ENCODE measurements at places on chromosomes 11 and 22. TPM values are rescaled to one million over a fixed set of nuclear protein-coding genes. Genes with fewer than 3 reads are reported as not detected.
A peak's percentile ranks its signal among the peaks of the same experiment; 100 is the strongest.

The ARHGAP20 gene
- total RNA-seq: 2.5 TPM

GRCh38 chr11:105858841-105859240 is 163.2 kb downstream of the MSANTD4 start:
- no peaks in the 10 kb centered on the region for H3K27me3 ChIP-seq
- no peak overlapping the region for H3K27ac ChIP-seq
- H3K4me1 ChIP-seq: no peaks in the 10 kb centered on the region
- H3K36me3 ChIP-seq: no peaks in the 10 kb centered on the region
- no peak for DNase-seq

GRCh38 chr11:26522912-26523610 is 49.0 kb downstream of the MUC15 start:
- no peak overlapping the region for H3K27ac ChIP-seq
- no peak overlapping the region for H3K4me3 ChIP-seq
- no peaks in the 10 kb centered on the region for H3K4me1 ChIP-seq
- H3K27me3 ChIP-seq: no peaks in the 10 kb centered on the region

The FOLR2 gene
- not detected for total RNA-seq

The KCNK4 gene
- not detected for total RNA-seq

The PCF11 gene
- 81.1 TPM for total RNA-seq

DNA sequence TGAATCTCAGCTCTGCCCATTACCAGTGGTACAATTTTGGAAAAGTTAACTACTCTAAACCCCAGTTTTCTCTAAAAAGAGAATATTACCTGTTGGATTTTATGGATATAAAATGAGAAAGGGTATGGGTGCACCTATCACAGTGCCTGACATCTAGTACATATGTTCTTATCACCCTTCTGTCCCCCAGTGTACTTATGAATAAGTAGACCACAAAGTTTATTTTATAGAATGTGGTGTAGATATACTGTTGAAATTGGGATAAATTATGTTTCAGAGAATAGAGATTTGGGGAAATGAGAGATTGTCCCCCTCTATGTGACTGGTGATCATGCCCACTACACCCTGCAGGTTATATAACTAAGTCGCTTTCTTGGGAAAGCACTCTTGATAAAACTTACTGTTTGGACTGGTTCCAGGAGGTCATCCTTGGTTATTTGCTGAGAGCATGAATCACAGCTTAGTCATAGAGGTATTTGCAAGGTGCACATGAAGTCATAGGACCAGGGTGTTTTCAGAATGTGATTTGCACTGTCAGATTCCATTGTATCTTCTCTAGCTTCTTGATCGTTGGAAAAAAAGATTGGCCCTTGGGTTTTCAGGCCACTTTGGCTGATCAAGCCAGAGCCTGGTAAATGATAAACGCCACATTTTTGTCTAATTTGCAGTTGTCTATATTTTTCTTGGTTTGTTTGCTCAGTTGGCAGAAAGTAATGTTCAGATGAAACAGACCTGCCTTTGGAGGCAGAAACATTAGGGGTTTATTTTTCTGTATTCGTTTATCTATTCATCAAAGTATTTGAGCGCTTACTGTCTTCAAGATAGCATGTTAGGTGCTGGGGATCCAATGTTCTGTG is 21.3 kb downstream of the STX3 start:
- H3K27ac ChIP-seq: peak overlapping the region; percentile 49
- no peak for DNase-seq
- H3K4me1 ChIP-seq: peaks cover 13% of the 10 kb centered on the region
- no peaks in the 10 kb centered on the region for H3K36me3 ChIP-seq
- no peak overlapping the region for H3K4me3 ChIP-seq

- H3K4me3 ChIP-seq: peak overlapping the region; percentile 20
- H3K4me1 ChIP-seq: peaks cover 40% of the 10 kb centered on the region
- peaks cover 100% of the 10 kb centered on the region for H3K27me3 ChIP-seq
- H3K36me3 ChIP-seq: no peaks in the 10 kb centered on the region
- peak; percentile 38 for DNase-seq
These were observed 3.4 kb downstream of the TENM4 start for GRCh38 chr11:79437278-79437980.

DNA sequence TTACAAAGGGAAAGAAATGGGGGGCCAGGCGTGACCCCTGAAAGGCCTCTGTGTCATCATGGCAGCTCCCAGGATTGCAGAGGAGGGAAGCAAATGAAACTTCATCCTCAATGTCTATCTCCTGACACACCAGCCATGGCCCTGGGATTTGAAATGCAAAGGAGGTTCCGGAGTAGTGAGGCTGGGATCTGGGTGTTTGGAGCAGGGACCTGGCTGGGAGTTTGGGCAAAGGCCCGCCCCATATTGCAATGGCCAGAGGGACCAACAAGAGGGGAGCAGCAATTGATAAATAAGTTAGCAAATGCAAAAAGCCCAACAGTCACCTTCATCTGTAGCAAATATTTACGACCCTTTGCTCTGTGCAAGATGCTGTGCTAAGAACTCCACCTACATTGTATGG is 77.7 kb upstream of the CCND1 start:
- no peaks in the 10 kb centered on the region for H3K27me3 ChIP-seq
- H3K36me3 ChIP-seq: no peaks in the 10 kb centered on the region
- no peak overlapping the region for H3K4me3 ChIP-seq
- no peak for DNase-seq
- H3K27ac ChIP-seq: no peak overlapping the region

GRCh38 chr22:21690401-21690801 is 24.6 kb downstream of the PPIL2 start:
- no peak overlapping the region for H3K27ac ChIP-seq
- H3K4me3 ChIP-seq: no peak overlapping the region
- H3K36me3 ChIP-seq: no peaks in the 10 kb centered on the region
- no peaks in the 10 kb centered on the region for H3K4me1 ChIP-seq

The OR52H1 gene
- not detected for total RNA-seq

GRCh38 chr22:29331213-29331612 is 15.7 kb upstream of the RASL10A start:
- H3K36me3 ChIP-seq: peaks cover 12% of the 10 kb centered on the region
- H3K27ac ChIP-seq: no peak overlapping the region
- no peaks in the 10 kb centered on the region for H3K27me3 ChIP-seq

DNA sequence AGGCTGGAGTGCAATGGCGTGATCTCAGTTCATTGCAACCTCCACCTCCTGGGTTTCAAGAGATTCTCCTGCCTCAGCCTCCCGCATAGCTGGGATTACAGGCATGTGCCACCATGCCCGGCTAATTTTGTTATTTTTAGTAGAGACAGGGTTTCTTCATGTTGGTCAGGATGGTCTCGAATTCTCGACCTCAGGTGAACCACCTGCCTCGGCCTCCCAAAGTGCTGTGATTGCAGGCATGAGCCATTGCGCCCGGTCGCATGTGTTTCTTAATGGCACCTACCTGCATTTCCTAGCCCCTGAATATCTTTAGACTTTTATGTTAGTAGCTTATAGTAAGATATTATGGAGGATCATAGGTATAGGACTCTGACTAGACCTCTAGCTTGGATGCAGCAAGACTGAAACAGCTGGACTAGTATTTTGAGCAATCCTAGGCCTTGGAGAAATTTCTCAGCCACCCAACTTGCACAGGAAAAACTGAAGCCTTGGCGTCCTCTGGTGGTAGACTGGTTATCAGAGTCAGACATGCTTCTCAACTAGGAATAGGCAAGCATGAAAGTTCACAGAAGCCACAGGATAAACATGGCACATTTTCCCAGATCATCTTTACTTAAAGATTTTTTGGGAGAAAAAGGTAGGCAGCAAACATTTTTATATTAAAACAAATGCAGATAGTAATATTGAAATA is 22.7 kb upstream of the C1QTNF4 start:
- H3K27me3 ChIP-seq: no peaks in the 10 kb centered on the region
- H3K4me3 ChIP-seq: no peak overlapping the region
- DNase-seq: peak; percentile 25
- H3K36me3 ChIP-seq: peaks cover 29% of the 10 kb centered on the region
- H3K4me1 ChIP-seq: no peaks in the 10 kb centered on the region

DNA sequence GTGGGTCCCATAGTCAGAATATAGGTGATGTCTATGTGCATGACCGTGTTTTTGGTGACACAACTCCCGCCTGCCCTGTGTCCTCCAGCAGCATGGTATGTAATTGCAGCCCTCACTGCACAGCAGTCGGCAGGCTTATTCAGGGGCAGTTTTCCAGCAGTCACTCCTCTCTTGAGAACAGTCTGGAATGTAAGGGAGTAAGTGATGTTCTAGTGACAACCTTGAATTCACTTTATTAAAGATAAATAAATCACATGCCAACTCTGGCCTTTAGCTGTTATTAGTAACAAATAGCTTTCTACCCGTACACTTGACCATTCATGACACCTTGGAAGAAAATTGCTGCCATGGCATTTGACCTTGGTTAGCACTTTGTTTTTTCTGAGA is 27.9 kb downstream of the ZNRF3 start:
- no peak for DNase-seq
- peaks cover 22% of the 10 kb centered on the region for H3K4me1 ChIP-seq
- H3K4me3 ChIP-seq: no peak overlapping the region
- H3K36me3 ChIP-seq: no peaks in the 10 kb centered on the region
- H3K27ac ChIP-seq: peak overlapping the region; percentile 64

The MS4A6A gene
- total RNA-seq: 51.3 TPM

The APOL3 gene
- 17.9 TPM for total RNA-seq

The OR52A1 gene
- not detected for total RNA-seq

The DESI1 gene
- 13.5 TPM for total RNA-seq

GRCh38 chr11:61773356-61773755 is 19.0 kb downstream of the TMEM258 start:
- H3K27me3 ChIP-seq: no peaks in the 10 kb centered on the region
- H3K4me3 ChIP-seq: no peak overlapping the region
- DNase-seq: no peak
- H3K4me1 ChIP-seq: no peaks in the 10 kb centered on the region

The PGA5 gene
- not detected for total RNA-seq

The GLB1L2 gene
- 39.5 TPM for total RNA-seq

GRCh38 chr11:84420271-84420670 is 1134.1 kb upstream of the CCDC90B start:
- H3K27ac ChIP-seq: no peak overlapping the region
- H3K36me3 ChIP-seq: no peaks in the 10 kb centered on the region
- no peaks in the 10 kb centered on the region for H3K27me3 ChIP-seq
- DNase-seq: no peak

GRCh38 chr11:62133328-62134065 is 9.7 kb downstream of the INCENP start:
- no peak overlapping the region for H3K27ac ChIP-seq
- H3K4me1 ChIP-seq: no peaks in the 10 kb centered on the region
- H3K4me3 ChIP-seq: no peak overlapping the region
- H3K36me3 ChIP-seq: peaks cover 3% of the 10 kb centered on the region
- no peak for DNase-seq

The GRAMD1B gene
- total RNA-seq: 4.8 TPM

The GAS2 gene
- total RNA-seq: 8.3 TPM

DNA sequence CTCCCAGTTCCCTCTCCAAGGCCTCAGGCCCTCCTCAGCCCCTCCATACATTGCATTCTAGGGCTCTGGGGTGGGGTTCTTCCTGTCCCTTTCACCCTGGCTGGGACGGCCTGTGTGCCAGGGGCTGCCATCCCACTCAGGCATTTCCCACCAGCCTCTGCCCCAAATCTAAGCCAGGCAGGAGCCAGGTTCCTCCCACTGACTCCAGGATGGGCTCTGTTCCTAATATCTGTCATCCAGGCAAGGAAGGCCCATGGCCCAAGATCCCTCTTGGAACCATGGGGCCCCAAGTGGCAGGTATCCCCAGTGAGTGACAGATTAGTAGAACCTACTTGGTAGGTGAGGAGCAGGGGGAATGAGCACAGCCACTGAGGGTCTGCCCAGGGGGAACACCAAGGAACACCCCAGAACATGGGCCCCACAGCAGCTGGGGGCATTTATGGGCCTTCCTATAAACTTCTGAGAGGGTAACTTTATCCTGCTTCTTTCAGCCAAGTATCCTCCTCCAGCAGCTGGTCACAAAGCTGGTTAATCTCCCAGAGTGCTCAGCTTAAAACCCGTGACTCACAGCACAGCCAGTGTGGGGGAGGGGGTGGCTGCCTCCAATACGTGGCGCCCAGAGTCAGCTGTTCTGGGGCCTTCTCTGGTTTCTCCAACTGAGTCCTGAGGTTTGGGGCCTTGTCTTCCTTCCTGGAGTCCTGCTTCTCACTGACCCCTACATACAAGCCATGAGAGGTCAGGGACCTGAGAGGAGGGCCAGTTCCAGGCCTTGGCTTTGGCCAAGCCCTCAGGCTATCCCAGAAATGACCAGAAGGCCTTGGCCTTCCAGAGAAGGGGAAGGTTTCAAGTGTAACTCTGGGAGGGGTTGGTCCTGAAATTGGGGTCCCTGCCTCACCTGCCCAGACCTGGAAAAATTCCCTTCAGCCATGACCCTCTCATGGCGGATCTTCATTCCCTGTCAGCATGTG is 19.9 kb upstream of the MYOD1 start:
- H3K27ac ChIP-seq: no peak overlapping the region
- no peaks in the 10 kb centered on the region for H3K4me1 ChIP-seq
- no peaks in the 10 kb centered on the region for H3K36me3 ChIP-seq
- H3K4me3 ChIP-seq: no peak overlapping the region
- no peak for DNase-seq

The OR2D2 gene
- not detected for total RNA-seq

DNA sequence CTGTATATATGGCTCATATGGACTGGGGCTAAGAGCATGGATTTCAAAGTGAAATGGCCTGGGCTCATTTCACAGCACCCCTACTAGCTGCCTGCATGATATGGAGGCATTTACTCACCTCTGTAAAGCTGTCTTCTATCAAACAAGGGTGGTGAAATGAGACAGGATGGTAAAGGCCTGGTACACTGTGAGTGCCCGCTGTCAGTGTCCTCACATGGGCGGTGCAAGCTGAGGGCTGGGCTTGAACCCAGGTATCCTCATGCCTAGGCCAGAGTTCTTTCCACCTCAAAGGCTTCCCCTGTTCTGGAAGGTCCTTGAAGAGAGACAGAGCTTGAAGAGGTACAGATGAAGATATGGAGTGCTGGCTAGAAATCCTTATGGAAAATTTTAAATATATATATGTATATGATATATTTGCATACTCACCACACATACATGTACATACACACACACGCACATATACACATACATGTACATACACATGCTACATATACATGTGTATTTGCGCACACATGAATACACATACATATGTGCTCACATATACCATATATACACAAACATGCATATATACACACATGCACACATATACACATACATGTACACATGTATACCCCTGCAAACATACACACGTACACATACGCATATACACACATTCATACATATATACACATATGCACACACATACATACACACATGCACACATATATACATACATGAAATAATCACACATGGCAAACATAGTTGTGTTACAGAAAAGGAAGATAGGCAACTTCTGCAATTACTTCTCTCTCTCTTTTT is 44.7 kb downstream of the MICAL2 start:
- peaks cover 30% of the 10 kb centered on the region for H3K4me1 ChIP-seq
- no peak for DNase-seq
- no peaks in the 10 kb centered on the region for H3K27me3 ChIP-seq
- H3K36me3 ChIP-seq: no peaks in the 10 kb centered on the region
- H3K27ac ChIP-seq: no peak overlapping the region
- H3K4me3 ChIP-seq: no peak overlapping the region

- H3K27me3 ChIP-seq: no peaks in the 10 kb centered on the region
- peaks cover 25% of the 10 kb centered on the region for H3K4me1 ChIP-seq
- H3K36me3 ChIP-seq: no peaks in the 10 kb centered on the region
- no peak overlapping the region for H3K4me3 ChIP-seq
These were observed 18.3 kb downstream of the PRSS23 start for GRCh38 chr11:86818462-86819192.

The MRGPRE gene
- not detected for total RNA-seq
